M059J (cell line): ENCODE measurements at places on chromosomes 1 and 21. TPM values are rescaled to one million over a fixed set of nuclear protein-coding genes. Genes with fewer than 3 reads are reported as not detected.

AMY1B gene
- total RNA-seq: not detected in 2 replicates

NTMT2 gene
- total RNA-seq: not detected in 2 replicates

DNA sequence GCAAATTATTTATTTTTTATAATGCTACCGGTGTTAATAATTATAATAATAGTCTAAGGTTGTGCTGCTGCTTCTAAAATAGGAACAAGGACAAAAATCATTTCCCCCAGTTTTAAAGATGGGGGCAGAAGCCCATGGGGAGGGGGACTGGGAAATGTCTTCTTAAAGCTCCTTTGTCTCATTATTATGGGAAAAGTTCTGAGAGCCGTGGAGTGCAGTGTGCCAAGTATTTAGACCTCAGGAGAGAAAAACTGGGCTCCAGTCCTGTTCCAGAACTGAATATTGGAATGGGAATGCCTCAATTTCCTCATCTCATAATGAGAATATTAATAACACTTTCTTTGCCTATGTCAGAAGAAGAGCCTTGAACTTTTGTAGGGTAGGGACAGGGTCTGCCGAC lies 40.9 kb upstream of the ATF3 start:
- no peak for DNase-seq

DNA sequence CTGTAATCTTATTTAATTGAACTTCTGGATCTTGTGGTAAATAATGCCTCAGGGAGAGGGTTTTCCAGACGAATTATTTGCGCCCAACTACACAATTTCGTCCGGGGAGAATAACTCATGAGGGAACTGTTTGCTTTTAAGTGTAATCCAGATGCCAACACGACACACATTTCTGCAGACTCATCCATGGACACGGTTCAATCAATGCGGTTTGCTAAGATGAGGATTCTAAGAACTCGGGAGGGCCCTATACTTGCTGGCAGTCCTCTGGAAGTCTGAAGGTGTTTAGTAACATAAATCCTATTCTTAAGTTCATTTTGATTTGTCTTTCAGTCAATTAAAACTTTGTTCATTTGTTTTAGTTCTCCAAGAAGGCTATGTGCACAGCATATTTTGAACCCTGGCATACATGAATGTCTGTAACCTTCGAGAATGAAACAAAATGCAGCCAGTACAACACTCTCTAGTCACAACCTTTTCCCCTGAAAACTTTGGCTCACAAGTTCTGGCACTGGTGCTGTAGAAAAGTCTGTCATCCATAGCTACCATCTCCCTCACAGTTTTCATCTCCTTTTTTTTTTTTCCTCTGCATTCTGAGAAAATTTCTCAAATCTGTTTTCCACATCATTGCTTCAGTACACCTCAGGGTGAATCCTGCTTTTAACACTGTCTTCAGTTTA lies 38.8 kb downstream of the DIPK1A start:
- peak; percentile 81 for DNase-seq

- DNase-seq: peak; percentile 2
Observed at GRCh38 chr1:247962911-247963588, 2.0 kb upstream of the OR2AK2 start.

- peak; percentile 55 for DNase-seq
Observed at GRCh38 chr1:183590244-183591191, at the start of gene NCF2. Gene NCF2 (minus strand): TSS chr1:183590459. CDS start chr1:183590329, 130 bp downstream.

DNA sequence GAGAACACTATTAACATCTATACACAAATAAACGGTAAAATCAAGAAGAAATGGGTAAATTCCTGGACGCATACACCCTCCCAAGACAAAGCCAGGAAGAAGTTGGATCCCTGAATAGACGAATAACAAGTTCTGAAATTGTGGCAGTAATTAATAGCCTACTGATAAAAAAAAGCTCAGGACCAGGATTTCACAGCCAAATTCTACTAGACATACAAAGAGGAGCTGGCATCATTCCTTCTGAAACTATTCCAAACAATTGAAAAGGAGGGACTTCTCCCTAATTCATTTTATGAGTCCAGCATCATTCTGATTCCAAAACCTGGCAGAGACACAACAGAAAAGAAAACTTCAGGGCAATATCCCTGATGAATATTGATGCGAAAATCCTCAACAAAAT lies 70.7 kb upstream of the FMO3 start:
- DNase-seq: no peak

DNA sequence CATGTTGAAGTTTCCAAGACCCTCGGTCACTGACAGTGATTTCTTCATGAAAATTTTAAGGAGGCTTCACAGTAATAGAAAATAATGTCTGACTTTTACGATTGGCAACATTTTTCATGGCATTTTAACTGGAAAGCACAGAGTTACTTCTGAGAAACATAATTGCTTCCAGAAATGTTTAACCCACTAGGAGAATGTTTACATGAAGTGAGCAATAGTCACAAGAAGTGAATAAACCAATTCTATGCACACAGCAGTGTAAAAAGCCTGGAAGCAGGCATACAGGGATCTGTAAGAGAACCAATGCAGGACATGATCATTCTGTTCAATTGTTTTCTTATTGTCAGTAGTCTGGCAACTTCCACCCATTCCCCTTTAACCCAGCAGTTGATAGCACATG lies 316.2 kb upstream of the CXADR start:
- no peak for DNase-seq
